DND-41 (cell line): ENCODE measurements at places on chromosomes 7 and 10.

- no peak for DNase-seq
Observed at GRCh38 chr7:121755818-121756552, 117.0 kb upstream of the PTPRZ1 start.

- DNase-seq = no peak
Observed at GRCh38 chr7:10343108-10343507, 630.6 kb upstream of the PHF14 start.

- no peak for DNase-seq
Observed at GRCh38 chr10:1316809-1317143, 260.6 kb downstream of the WDR37 start.

DNA sequence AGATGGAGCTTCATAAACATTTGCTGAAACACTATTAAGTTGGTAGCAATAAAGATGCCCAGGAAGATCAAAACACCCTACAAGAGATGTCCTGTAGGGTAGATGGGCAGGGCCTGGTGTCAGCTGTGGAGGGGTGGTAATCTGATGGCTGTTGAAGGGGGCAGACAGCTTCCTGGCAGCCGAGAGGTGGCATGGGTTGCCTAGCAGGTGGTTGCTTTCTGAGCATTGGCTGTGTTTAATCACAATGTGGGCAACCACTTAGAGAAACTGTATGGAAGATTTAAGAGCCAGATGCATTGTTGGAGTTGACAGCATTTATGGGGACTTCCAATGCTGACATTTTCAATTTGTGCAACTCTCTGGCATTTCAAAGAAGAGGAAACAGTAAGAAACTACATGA is 79.9 kb upstream of the SLC26A5 start:
- DNase-seq = no peak

DNA sequence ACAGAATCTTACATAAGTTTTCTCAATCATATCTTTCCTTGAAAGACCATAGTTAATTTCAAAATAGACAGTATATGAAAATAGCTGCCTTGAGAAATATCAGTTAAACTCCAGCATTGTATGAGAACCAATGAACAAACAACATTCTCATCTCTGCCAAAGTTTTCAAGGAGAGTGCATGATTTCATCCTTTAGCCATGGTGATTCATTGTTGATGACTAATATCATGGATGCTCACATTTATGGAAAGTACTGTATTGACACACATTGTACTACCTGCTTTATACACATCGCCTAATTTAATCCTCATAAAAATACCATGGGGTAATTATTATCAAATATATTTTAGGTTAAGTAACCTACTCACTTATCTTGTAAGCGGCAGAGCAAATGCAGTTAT is 250.3 kb downstream of the CNTNAP2 start:
- DNase-seq = no peak
